ENCODE measurements at places on chromosomes 16 and 17.
A peak's percentile ranks its signal among the peaks of the same experiment; 100 is the strongest.

DNA sequence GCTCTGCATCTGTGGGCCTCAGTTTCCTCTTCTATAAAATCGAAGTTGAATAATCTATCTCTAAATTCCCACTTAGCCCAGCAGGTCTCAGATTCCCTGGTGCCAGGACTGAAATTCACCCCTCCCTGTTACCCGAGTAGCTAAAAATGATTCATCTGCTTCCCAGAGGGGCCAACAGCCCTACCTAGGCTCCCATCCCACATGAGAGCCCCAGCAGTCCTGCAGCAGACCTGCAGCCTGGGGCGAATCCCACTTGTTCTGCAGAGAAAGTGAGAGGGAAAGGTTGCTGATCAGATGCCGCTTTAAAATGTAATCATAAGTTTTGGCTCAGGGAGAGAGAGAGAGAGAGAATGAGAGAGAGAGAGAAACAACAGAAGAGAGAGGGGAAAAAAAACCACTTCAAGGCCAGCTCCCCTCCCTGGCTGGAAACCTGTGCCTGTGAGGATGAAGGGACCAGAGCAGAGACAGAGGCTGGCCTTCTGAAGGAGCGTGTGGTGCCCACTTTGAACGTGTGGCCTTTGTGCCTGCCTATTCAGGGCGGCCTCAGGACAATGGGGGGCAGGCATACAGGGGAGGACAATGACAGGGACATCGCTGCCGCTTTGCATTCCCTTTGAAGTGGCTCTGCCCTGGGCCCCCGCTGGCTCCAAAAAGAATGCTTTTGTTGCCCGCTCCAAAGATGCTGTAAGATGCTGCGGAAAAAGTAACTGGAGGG, 85.2 kb upstream of the NKD1 start:
- no peak for DNase-seq

DNA sequence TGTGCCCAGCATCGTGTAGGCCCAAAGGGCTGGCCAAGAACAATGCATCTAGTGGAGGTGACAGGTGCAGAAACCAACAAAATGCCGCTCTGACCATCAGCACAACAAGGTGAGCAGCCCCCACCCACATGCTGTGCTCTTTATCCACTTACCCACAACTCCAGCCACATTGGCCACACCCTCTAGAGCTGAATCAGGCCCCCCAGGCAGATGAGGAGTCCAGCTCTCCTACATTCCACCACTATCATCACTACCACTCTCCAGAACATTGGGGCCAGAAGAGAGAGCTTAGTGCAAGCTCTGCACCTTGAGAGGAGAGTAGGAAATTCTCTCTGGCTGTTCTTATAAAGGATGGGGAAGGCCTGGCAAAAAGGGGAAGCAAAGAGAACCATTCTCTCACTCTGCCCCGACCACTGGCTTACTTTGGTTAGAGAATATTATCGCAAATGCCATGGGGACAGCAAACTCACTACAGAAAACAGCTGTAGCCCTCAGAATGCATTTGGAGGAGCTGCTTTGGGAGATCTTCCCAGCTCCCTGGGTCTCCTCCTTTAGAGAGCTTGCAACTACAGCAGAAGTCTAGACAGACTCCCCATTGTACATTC, 75.0 kb downstream of the TMEM132E start:
- no peak for DNase-seq

- DNase-seq = no peak
Measured at GRCh38 chr17:75240394-75241142, 20.8 kb downstream of the GGA3 start.

DNA sequence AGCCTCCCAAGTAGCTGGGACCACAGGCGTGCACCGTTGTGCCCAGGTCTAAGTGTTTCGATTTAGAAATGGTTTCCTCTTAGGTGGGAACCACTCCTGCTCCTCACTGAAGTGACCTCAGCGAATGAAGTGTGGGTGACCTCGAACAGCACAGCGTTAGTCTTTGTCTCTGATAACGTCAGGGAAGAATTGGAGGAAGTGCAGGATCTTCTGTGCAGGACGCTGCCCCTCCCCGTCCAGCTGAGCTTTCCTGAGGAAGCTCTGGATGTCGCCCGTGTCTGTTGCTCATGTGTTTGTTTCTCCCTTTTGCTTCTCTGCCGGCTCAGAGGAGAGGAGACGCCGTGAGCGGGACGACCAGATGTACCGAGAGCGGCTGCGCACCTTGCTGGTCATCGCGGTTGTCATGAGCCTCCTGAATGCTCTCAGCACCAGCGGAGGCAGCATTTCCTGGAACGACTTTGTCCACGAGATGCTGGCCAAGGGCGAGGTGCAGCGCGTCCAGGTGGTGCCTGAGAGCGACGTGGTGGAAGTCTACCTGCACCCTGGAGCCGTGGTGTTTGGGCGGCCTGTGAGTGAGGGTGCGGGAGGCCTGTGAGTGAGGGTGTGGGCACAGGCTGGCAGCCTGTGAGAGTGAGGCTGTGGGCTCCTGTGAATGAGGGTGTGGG, 15.6 kb downstream of the SPG7 start:
- DNase-seq = no peak

GRCh38 chr17:37283414-37283961, 92.3 kb upstream of the C17orf78 start:
- no peak for DNase-seq

DNA sequence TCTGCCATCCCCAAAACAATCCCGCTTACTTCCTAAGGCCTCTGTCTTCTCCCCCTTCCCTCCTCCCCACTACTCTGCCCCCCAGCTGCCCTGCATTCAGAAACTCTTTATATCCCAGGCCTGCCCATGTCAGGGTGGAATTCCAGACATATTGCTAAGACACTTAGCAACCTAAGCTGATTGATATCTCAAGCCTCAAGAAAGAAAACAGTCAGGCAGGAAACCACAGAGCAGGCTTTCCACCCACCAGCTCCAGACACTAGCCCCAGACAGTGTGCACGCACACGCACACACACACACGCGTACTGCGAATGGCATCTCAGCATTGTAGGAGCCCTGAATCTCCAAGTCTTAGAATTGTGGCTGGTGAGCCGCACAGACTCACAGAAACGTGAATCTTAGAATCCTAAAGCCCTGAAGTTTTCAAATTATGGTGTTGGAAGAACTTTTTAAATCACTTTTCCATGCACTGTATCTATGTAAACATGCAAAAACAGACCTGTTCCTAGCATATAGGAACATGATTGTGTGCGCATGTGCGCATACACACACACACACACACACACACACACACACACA, 8.8 kb upstream of the LPCAT2 start:
- no peak for DNase-seq

DNA sequence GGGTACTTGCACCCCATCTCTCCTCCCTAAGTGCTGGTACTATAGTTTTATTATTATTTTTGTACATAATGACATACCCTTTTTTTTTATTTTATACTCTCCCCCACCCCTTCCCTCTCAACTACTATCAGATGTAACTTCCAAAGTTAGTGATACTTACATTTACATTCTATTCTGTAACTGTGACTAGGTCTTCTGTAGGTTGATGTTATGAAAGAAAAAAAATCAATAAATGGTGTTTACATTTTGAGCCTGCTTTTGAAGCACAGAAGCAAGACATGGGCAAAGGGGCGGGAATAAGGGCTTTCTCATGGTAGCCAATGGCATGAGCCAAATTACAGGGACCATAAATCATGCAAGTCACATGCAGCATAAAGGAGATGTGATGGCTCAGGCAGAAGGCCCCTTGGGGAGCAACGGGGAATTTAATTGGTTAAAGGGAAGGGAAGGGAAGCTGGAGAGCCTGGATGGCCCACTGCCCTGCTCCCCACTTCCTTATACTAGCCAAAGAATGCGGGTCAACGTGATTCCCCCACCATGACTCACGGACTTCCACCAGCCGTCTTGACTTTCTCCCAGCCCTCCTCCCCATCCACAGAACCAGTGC, 2.4 kb upstream of the ACSF2 start:
- DNase-seq = no peak

DNA sequence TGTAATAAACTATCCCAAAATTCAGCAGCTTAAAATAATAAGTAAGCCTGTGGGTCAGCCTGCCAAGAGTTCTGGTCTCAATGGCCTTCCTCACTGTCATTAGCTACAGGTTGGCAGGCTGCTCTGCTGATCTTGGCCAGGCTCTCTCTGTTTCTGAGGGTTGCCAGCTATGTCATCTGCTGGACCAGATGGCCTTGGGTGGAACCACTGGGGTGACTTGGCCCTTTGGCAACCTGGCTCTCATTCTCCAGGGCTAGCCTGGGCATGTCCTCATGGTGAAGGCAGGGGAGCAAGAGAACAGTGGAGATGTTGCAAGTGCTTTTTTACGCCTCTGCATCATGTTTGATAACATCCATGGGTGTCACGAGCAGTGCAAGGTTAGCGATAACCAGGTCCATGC, 13.9 kb downstream of the ITGAM start:
- DNase-seq = no peak

- DNase-seq = no peak
Measured at GRCh38 chr17:31273516-31273915, 23.5 kb downstream of the OMG start.

DNA sequence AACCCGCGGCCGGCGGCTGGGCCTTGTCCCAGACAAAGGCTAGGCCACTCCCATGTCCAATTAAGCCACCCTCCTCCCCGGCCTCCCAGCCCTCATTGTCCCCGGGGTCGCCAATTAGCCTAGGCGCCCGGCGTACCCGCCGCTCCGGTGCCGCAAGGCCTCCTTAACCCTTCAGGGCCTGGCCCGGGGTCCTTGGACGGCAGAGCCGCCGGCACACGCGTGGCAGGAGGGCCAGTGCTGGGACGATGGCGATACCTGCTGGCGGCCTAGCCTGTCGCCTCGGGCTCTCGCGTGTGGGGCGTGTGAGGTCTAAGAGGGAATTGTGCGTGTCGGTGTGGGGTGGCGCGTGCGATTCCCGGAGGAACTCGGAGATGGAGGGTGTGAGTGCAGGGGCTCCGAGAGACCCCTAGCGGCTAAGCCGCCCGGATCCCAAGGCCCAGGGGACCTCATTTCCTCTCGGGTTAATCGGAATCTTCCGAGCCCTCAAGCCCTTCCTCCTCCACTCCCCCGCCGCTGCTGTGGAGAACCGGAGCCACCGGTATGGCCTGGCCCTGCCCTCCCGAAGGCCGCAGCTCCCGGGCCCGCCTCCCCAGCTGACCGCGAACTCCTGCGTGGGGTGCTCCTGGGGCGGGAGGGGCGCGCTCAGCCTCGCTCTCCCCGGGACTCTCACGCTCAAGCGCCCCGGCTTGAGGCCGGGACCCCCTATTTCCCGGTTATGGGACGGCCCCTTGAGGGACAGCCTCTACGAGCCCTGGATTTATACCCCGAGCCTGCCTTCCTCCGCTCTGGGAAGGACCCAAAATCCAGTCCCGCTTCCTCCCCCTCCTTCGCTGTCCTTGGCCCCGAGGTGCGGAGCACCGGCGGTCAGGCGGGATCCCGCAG, 11.9 kb downstream of the TBX2 start:
- no peak for DNase-seq

DNA sequence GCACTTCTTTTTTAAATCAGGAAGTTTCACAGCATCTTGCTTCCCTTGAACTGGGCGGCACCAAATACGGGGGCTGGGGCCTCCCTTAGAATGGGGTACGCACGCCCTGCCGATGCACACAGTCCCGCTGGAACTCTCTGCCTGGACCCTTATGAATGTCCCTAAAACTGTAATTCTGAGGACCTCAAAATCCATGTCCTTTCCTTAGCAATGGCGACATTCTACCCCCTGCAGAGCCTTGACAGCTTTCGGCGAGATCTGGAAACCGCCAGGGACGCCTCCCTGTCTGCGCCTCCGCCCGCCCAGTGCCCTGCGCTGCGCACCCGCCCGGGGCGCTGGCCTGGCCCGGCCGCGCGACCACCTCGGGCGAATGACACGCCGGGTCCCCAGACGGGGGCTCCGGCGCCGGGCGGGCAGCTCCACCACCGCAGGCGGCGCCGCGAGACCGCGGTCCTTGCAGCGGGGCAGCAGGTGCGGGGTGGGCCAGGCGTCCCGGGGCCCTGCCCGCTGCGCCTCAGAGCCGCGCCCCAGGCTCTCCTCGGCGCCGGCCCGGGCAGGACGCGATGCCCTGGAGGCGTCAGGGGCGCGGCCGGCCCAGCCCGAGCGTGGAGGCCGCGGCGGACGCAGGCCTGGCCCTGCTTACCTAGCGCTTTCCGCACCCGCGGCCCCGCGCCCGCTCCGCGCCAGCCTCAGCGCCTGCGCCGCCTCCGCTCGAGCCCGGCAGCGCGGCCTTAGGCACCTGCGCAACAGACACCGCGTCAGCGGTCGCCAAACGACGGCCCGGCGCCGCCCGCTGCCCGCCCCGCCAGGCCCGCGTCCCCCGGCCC, 548 bp downstream of the HAGH start:
- peak; percentile 49 for DNase-seq

DNA sequence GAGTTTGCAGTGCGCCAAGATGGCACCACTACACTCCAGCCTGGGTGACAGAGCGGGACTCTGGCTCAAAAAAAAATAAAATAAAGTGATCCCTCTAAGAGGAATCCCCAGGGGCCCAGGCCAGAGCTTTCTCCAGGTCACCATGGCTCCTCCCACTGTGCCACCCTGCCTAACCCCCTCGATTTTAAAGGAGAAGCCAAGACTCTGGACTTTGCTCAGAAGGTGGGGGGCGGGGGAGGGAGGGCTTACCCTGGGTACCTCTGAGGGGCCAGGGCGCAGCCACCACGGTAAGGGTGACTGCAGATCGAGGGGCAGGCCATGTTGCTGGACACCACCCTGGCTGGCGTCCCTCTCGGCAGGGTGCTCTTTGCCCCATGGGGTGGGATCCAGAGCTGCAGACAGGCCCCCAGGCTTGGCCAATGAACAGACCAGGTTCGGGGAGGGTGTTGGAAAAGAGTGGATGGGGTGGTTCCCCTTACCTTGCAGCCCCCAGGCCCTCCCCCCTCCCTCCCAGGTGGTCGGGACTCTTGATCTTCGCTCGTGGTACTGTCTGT, 455 bp upstream of the GRB7 start:
- no peak for DNase-seq

DNA sequence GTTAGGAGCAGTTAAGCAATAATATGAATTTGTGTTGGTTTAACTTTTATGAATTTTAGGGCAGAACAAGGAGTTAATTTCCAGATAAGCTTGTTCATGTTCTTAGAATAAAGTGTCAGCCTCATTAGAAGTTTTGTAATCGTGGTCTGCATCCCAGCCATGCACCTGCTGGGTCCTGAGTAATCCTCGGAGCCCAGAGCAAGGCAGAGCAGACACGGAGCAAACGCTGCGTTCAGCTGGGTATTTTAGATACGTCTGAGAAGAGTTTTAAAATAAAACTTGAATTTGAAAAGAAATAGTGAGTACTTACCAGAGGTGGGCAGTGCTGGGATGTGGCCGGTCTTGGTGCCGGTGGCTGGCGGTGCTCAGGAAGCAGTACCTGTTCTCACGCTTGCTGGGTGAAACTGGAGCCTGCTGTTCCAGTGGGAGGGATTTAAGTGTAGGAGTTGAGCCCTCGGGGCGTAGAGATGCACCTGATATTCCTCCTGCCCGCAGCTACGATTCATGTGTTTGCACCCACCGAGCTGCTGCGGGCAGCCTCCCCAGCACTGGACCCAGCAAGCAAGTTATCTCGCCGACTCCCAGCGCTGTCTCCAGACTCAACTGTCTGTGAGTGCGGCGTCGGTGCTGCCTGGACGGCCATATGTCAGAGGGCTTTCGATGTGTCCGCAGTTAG, at the start of gene ZNF750:
ZNF750 (minus strand) TSS at position 406 of the 676 bp plus-strand sequence. CDS start 7,568 bp downstream, outside the sequence.
- no peak for DNase-seq

- DNase-seq = no peak
Measured at GRCh38 chr16:21116148-21116693, 34.4 kb downstream of the DNAH3 start.
